ENCODE measurements at places on chromosomes 6 and 20.
A peak's percentile ranks its signal among the peaks of the same experiment; 100 is the strongest.

DNA sequence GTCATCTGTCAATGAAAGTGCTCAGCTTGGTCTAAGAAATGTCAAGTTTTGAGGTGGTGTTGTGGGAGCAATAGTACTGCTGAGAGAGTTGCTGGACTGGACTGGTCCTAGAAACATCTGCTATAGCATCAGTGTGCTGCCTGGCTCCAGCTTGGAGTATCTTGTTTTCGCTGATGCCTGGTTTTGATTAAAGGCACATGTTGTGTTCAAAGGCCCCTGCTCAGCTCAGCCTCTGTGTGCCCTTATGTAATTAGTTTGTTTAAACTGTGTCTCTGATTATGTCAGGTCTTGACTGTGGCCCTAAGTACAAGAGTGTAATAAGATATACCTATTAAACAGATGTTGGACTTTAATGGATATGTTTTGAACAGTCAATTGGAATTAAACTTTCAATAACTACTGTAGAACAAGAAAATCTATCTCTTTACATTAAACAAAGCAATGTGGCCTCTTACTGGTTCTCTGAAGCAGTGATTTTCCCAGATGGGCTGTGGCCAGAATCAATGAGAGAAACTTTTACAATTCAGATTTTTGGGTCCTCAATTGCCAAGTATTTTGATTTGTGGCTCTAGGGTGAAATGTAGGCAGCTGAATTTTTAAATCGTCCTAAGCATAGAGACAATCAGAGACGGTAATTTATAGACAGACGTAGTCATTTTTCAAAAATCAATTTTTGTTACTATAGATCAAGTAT, 668.2 kb downstream of the DHX35 start:
- no peak for DNase-seq

DNA sequence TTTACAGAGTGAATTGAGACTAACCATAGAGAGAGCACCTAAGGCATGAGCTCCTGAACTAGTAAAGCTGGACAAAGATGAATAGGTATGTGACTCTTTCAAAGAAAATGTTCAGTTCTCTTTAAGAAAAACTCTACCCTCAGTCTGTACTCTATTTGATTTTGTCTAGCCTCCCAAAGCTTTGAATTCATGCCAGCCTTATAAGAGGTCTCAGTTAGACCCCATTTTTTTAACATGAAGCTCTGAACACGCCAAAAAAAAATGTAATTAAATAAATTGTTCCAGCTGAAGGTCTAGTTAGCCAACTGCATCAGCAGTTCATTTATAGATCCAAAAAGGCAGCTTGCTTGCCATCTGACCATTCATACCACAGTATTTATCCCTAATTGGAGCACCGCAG, 71.6 kb downstream of the COL9A1 start:
- DNase-seq, result no peak

DNA sequence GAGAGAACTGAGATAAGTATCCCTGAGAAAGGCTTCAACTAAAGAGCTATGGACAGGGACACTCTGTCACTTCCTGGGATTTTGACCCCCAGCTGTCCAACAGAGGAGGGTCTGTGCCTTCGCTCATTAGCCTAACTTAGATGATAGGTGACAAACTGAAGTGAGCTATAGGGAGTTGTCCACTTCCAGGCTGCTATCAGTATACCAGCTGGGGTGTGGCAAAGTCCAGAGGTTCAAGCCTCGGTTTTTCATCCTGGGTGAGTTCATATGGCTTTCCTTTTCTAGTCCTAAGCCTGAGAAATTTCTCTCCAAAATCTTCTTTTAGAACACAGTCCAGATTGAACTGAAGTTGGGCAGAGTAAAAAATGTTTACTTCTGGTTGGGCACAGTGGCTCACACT, 5.9 kb upstream of the PAQR8 start:
- DNase-seq, result no peak

DNA sequence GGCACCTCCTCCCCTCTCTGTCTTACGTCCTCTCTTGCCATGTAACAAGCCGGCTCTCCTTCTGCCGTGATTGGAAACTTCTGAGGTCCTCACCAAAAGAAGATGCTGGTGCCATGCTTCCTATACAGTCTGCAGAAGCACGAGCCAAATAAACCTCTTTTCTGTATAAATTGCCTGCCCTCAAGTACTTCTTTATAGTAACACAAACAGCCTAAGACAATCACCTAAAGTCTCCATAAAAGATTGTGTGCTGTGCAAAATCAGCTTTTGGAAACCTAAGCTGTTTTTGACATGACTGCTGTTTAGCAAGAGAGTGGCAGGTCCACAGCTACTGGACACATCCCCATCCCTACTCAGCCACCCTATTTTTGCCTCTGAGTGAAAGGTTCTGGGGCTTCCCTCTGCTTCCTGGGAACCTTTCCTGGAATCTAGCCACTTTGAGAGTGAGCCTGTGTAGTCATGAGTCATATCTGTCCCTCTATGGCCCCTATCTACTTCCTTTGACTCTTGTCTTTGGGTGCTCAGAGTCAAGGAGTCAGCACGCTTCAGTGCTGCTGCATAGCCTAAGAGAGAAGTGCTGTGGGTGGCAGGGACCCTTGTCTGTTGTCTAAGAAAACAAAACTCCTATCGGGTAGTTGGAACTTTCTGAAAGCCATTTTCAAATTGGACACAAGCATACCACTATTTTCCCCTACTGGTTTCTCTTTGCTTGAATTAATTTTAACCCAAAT, 110.0 kb downstream of the PPP1R14C start:
- DNase-seq, result peak; percentile 42

GRCh38 chr6:33213989-33214335, 5.7 kb downstream of the RING1 start:
- no peak for DNase-seq

GRCh38 chr6:88119769-88120168, 46.4 kb downstream of the CNR1 start:
- DNase-seq, result no peak

DNA sequence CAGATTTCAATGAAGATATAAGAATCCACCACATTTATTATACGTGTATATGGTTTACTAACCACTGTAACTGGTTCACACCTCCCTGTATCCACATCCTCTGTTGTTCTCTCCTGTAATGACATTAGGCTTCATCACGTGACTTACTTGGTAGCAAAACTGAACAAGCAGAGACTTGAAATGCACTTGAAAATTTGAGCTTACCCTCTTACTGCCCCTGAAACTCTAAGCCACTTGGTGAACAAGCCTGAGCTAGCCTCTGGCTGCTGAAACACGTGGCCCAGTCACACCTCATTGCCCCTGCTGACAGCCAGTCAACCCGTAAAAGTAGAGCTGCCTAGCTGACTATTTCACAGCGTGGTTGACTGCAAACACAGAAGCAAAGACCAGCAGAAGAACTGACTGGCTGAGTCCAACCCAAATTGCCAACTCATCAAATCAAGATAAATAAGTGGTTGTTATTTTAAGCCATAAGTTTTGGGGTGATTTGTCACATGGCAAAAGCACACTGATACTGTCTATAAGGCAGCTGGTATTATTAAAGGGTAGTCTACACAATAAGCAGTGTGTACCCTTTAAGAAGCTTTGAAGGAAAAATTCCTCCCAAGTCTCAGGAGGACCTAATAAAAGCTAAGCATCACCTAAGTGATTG, 109.0 kb downstream of the RALGAPA2 start:
- DNase-seq, result no peak

GRCh38 chr20:23130622-23131140, 44.6 kb upstream of the CD93 start:
- DNase-seq, result no peak

- peak; percentile 68 for DNase-seq
Observed at GRCh38 chr6:79525272-79526100, 11.7 kb downstream of the LCA5 start.

DNA sequence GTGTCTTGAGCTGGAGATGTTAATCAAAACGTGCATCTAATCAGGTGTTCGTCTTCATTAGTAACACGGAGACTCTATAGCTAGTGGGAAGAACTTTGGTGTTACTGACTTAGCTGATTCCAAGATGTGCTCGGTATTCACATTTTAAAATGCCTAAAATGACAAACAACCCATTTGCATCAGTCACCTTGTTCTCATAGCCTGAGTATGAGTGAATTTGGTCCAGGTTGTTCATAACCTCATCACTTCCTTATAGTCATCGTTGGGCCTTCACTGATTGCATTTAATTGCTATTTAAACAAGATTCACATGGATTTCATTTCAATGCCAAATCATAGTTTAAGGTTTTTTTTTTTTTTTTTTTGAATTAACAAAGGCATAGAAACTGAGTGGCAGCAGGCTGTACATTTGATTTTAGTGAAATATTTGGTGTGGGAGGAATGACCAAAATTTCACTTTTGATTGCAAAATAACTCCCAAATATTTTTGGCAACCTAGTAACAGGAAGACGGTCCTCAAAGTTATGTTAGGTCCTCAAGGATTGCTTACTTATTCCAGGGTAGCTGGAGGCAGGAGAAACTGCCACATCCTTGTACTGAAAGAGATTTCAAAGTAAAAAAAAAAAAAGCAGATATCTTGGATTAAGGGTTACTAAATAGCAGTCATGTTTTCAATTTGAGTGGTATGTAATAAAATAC, 104.7 kb downstream of the JARID2 start:
- DNase-seq, result peak; percentile 48

DNA sequence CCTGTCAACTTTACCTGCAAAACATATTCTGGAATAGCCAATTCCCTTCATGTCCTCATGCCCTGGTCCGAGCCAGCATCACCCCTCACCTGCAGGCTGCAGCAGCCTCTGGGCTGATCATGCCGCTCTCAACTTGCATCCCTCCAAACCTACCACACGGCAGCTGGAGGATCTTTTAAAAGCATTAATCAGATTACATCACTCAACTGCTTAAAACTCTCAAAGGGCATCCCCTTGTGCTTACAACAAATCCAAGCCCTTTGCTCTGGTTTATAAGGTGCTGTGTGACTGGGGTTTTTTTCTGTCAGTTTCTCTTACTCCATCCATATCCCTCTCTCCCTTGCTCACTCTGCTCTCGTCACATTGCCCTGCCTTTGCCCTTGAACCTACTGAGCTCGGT, 24.0 kb downstream of the CD40 start:
- DNase-seq, result no peak

- no peak for DNase-seq
Observed at GRCh38 chr6:132592855-132593254, 3.3 kb upstream of the TAAR5 start.
